ENCODE measurements at places on chromosomes 4 and X.

DNA sequence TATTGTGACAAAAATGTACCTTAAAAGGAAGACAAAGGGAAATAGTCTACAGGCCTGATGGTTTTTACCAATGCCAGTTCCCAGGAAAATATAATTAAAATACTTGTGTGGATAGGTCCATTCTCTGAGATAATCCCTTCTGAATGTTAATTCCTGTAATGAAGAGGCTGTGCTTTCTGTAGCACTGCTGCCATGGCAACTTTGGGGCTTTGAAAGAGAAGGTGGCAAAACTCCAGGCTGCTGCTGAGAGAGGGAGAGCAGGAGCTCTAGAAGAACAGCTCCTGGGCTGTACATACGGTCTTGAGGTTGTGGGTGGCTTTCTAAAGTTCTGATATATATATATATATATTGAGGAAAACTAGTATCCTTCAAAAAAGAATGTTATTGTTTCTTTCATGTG, 125.4 kb downstream of the PDLIM5 start:
- DNase-seq, result peak; percentile 87

- no peak for DNase-seq
Measured at GRCh38 chr4:15912961-15913630, 25.4 kb downstream of the FGFBP1 start.

GRCh38 chr4:86484241-86484640, 109.9 kb upstream of the PTPN13 start:
- DNase-seq, result no peak

- DNase-seq, result no peak
Measured at GRCh38 chr4:184801781-184802696, 23.7 kb downstream of the ACSL1 start.

GRCh38 chrX:16440446-16440845, 209.5 kb upstream of the S100G start:
- DNase-seq, result no peak

- DNase-seq, result no peak
Measured at GRCh38 chr4:150063128-150063527, 15.1 kb upstream of the DCLK2 start.
